ENCODE measurements at places on chromosomes 13 and 19.

- no peak for DNase-seq
Measured at GRCh38 chr13:30848332-30849027, 57.6 kb upstream of the MEDAG start.

- no peak for DNase-seq
Measured at GRCh38 chr19:54297759-54298305, 15.1 kb downstream of the LILRA5 start.

DNA sequence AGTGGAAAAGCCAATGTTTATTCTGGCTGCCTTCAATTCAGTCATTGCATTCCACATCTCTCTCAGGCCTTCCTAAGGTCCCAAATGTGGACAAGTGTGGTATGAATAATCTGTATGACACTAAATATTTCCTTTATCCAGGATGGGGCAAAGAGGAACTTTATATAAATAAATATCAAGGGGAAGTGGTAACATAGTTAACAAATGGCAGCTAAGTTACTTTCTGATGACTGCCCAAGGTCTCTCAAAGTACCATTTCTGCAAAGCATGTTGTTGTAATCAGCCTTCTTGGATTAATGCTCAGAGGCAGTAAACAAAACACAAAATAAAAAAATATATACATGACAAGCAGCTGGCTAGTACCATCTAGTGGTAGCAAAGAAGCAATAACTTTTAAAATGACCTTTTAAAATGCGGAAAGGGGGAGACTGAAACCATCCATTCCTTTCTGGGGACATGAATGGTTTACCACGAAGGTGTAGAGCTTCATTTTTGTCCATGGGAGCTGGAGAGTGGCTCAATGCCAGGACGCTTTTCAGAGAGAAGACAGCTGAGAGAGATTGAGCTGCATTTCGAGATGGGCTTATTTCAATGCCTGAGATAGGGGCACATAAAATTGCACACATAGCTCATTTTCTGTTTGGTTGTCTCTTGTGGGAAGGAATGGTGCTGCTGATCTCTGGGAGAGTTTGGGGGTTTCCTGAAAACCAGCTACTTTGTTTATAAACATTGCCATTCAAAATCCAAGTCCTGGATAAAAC is 259.2 kb downstream of the RFC3 start:
- peak; percentile 7 for DNase-seq

DNA sequence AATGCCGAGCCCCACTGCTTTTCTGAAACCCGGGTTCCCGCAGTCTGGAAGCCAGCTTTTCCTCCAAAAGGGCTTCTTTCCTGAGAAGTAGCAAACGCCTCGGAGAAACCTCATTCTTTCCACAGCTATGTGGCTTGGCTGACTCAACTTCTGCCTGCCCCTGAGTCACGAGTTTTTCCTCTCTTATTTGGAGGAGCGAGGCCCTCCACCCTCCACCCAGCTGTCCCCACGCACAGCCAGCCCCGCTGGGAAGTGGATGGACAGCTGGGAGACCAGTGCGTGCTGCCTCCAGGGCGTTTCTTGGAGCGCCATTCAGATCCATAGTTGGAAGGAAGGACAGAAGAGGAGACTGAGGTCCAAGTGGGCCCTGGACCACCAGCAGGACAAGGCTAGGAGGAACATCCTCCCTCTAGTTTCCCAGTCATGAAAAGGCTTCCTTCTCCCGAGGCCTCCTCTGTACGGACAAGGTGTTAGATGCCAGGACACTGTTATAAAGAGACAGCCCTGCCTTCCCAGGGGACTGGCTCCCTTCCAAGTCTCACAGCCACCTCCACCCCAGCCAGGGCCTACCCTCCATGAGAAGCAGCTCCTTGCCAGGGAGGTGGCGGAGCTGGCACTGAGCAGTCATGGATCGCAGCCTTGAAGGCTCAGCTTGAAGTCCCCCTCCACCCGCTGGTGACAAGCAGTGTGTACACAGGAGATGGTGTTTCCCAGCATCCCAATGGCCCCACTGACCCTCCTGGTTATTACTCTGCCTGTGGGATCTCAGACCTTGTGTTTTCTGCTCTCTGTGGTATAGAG is 2.5 kb upstream of the PLEKHF1 start:
- peak; percentile 68 for DNase-seq

DNA sequence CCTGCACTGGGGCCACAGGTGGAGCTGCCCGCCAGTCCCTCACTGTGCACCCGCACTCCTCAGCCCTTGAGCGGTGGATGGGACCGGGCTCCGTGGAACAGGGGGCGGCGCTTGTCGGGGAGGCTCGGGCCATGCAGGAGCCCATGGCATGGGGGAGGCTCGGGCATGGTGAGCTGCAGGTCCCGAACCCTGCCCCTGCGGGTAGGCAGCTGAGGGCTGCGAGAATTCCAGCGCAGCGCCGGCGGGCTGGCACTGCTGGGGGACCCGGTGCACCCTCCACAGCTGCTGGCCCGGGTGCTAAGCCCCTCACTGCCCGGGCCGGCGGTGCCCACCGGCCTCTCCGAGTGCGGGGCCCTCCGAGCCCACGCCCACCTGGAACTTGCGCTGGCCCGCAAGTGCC is 877.5 kb upstream of the PCDH9 start:
- DNase-seq: no peak

Data from RCC 7860 (cell line).